Thyroid gland (tissue), 4 donors: ENCODE measurements at places on chromosomes 3 and 15.

DNA sequence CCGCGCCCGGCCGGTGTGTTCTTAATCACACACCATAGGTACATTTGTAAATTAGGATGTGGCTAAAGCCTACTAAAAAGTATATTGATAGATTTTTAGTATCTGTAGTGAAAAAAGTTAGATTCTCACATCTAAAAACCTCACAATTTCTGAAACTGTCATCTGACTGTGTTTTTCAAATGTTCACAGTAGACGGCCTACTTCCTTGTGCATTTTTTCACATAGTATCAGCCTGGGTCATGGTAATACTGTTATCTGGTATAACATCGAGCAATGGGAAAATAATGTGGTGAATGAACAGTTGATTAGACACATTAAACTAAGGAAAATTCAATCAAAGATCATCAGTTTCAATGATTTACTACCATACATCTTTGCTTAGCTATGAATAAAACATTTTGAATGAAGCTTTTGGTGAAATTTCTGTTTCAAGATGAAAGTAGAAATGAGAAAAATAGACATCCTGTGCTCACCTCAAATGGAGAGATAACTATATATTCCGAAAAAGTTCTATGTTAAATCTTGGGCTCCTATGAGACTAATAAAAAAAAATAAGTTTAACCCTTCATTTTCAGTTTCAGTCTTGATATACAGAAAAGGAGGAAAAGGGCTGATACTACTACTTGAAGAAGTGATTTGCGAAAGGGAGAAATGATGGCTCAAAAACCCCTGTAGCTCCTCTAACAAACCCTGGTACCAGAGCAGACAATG lies 262.7 kb downstream of the ZBTB20 start:
- H3K4me3 ChIP-seq = no peak overlapping the region
- H3K36me3 ChIP-seq = no peaks in the 10 kb centered on the region
- H3K4me1 ChIP-seq = peaks cover 17% of the 10 kb centered on the region
- no peaks in the 10 kb centered on the region for H3K27me3 ChIP-seq

GRCh38 chr3:189710620-189711402 lies 79.6 kb downstream of the TP63 start:
- H3K4me1 ChIP-seq = peaks cover 11% of the 10 kb centered on the region
- peak overlapping the region; percentile 29 for H3K27ac ChIP-seq
- no peak overlapping the region for H3K4me3 ChIP-seq
- no peaks in the 10 kb centered on the region for H3K36me3 ChIP-seq

DNA sequence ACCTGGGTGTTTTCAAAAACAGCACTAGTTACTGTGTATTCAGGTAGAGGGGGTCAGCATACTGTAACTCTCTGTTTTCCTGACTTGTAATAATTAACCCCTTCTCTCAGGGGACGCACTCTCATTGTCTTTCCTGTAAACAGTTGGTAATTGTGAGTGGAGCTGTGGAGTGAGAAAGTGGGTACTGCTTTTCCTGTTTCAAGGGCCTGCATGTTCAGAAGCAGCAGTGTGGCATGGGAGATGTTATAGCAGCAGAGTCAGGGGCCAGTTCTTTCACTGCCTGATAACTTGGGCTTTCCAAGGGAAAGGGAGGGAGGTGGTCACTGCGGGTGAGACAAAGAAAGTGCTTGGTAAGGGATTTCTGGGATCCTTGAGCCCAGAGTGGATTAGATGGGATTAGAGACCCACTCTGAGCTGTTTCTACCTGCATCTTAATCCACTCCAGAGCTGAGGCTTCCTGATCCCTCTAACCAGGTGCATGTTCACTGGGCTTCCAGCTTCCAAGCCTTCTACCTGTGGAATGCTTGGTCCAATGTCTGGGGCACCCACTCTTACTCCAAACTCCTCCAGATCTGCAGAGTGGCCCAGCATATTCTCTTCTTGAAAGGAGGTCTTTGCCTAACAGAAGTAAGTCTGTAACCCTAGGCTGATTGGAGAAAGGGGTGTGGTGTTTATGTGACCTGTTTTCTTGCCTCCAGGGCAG lies 105.2 kb downstream of the RPLP1 start:
- H3K4me3 ChIP-seq = no peak overlapping the region
- peaks cover 15% of the 10 kb centered on the region for H3K4me1 ChIP-seq
- no peak for DNase-seq

GRCh38 chr3:10778492-10779292 lies 37.3 kb upstream of the SLC6A11 start:
- H3K4me1 ChIP-seq = peaks cover 7% of the 10 kb centered on the region
- no peak overlapping the region for H3K27ac ChIP-seq
- no peaks in the 10 kb centered on the region for H3K36me3 ChIP-seq

- no peak overlapping the region for H3K4me3 ChIP-seq
- no peaks in the 10 kb centered on the region for H3K36me3 ChIP-seq
- H3K27ac ChIP-seq = no peak overlapping the region
- no peaks in the 10 kb centered on the region for H3K4me1 ChIP-seq
- DNase-seq = no peak
Observed at GRCh38 chr3:158494673-158495072, 76.3 kb upstream of the MLF1 start.

- H3K27ac ChIP-seq = no peak overlapping the region
- no peaks in the 10 kb centered on the region for H3K27me3 ChIP-seq
- DNase-seq = no peak
- no peaks in the 10 kb centered on the region for H3K4me1 ChIP-seq
- H3K36me3 ChIP-seq = no peaks in the 10 kb centered on the region
Observed at GRCh38 chr3:191426311-191426710, 34.7 kb upstream of the PYDC2 start.

DNA sequence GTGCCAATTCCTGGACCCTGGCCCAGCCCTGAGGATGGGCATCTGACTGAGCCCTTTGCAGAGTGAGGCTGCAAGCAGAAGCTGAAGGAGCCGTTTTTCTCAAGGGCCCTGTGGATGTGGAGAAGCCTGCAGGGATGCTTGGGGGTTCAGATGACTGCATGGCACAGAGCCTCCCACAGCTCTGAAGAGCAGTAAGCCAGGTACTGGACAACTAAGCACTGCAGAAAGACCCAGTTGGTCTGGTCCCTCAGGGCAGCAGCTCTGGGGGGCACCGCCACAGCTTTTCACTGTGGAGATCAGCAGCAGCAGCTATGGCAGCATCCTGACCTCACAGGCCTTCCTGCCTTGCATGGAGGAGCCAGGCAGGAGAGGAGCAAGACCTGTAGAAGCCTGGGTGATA lies 67.6 kb downstream of the CRYGS start:
- H3K4me3 ChIP-seq = no peak overlapping the region
- no peak overlapping the region for H3K27ac ChIP-seq
- no peaks in the 10 kb centered on the region for H3K27me3 ChIP-seq
- no peaks in the 10 kb centered on the region for H3K36me3 ChIP-seq

GRCh38 chr15:88680241-88681001 lies 41.6 kb downstream of the ISG20 start:
- no peak overlapping the region for H3K27ac ChIP-seq
- H3K4me3 ChIP-seq = no peak overlapping the region
- H3K36me3 ChIP-seq = no peaks in the 10 kb centered on the region

- H3K36me3 ChIP-seq = no peaks in the 10 kb centered on the region
- H3K4me1 ChIP-seq = peaks cover 20% of the 10 kb centered on the region
- no peaks in the 10 kb centered on the region for H3K27me3 ChIP-seq
- no peak overlapping the region for H3K27ac ChIP-seq
- no peak overlapping the region for H3K4me3 ChIP-seq
Observed at GRCh38 chr15:101124731-101125451, 127.0 kb downstream of the CHSY1 start.

DNA sequence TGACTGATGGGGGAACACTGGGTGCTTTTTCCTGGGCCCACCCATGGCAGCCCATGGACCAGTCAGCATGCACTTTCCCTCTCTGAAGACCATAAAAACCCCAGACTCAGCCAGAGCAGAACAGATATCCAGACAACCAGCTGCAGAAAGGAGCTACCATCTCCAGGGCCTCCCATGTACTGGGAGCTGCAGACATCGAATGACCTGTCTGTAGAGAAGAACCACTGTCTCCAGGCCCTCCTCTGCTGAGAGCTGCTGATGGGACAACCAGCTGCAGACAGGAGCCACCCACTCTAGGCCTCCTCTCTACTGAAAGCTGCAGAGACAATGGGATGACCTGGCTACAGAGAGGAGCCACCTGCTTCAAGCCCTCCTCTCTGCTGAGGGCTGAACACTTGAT lies 66.6 kb downstream of the PROS1 start:
- H3K4me1 ChIP-seq = peaks cover 5% of the 10 kb centered on the region
- DNase-seq = no peak
- no peak overlapping the region for H3K4me3 ChIP-seq
- no peaks in the 10 kb centered on the region for H3K27me3 ChIP-seq
- no peak overlapping the region for H3K27ac ChIP-seq

DNA sequence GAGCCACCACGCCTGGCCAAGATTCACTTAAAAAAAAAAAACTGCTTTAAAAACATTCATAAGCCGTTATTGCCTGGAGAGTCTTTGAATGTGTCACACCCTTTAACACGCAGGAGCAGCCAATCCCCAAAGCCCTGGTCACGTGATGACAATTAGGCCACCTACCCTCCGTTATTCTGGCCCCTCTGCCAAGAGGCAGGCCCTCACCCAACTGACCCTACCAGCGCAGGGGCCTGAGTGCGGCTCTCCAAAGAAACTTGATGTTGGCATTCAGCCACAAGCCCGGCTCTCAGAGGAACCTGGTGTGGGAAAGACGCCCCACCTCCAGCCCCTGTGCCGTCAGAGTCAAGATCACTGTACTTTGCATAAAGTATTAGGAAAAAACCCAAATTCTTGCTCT lies 11.6 kb upstream of the MUC4 start:
- H3K4me1 ChIP-seq = peaks cover 10% of the 10 kb centered on the region
- H3K27me3 ChIP-seq = no peaks in the 10 kb centered on the region
- H3K27ac ChIP-seq = no peak overlapping the region
- DNase-seq = peak; percentile 86
- H3K4me3 ChIP-seq = no peak overlapping the region

- DNase-seq = peak; percentile 2
- peak overlapping the region; percentile 90 for H3K27ac ChIP-seq
- peaks cover 56% of the 10 kb centered on the region for H3K4me1 ChIP-seq
- H3K4me3 ChIP-seq = no peak overlapping the region
- H3K36me3 ChIP-seq = no peaks in the 10 kb centered on the region
Observed at GRCh38 chr3:134313847-134314587, 60.2 kb downstream of the AMOTL2 start.

GRCh38 chr15:33737687-33738601 lies 230.4 kb upstream of the CHRM5 start:
- H3K4me1 ChIP-seq = no peaks in the 10 kb centered on the region
- no peaks in the 10 kb centered on the region for H3K27me3 ChIP-seq
- H3K27ac ChIP-seq = no peak overlapping the region

DNA sequence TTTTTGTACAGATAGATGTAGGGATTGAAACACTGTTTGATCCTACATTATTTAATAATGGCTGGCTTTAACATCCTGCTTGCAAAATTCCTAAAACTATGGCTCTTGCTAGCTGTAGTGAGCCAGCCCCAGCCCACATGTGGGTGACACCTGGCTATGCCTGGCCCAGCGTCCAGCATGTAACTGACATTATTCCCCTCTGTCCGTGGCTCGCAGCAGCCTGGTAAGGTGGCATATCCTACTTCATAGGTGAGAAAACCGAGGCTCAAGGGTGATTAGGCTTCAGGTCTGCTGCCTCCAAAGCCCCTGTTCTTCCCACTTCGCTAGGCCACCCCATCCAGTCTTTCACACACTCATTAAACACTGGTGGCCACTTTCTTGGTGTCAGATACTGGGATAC lies 1.6 kb downstream of the CALML4 start:
- H3K4me1 ChIP-seq = peaks cover 23% of the 10 kb centered on the region
- DNase-seq = no peak
- H3K36me3 ChIP-seq = no peaks in the 10 kb centered on the region
- no peak overlapping the region for H3K27ac ChIP-seq

DNA sequence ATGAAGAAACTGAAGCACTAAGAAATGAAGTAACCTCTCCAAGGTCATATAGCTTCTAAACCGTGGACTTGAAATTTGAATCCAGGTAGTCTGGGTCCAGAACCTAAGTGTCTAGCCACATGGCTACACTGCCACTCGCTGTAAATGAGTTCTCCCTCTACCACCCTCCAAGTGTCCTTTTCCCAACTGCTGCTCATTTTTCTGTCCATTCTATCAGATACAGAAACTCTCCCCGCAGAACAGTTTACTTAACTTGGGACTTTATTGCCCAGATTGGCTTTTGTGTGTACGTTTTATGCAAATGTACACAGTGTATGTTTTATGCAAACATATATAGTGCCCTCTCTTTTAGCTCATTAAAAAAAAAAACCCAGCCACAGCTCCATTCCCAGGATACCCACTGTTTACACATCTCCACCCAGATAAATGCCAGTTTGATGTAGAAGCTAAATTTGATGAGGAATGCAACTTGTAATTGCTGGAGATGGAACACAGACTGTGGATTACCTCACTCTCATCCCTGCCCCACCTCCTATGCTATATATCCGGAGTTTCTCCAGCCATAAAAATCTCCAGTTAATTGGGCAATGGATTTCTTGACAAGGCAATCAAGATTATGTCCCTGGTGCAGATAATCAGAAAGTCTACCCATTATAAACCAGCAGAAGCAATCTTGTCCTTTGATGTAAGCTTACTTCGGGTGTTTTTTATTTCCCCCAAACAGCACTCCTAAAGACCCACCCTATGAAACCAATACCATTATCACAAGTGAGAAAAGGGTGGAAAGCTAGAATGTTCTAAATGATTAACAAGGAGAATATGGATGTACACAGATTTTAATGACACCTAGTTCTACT lies 42.0 kb downstream of the THBS1 start:
- DNase-seq = no peak
- H3K27ac ChIP-seq = no peak overlapping the region
- no peak overlapping the region for H3K4me3 ChIP-seq
- no peaks in the 10 kb centered on the region for H3K36me3 ChIP-seq
- peaks cover 9% of the 10 kb centered on the region for H3K4me1 ChIP-seq

- H3K4me1 ChIP-seq = peaks cover 56% of the 10 kb centered on the region
- H3K36me3 ChIP-seq = no peaks in the 10 kb centered on the region
- H3K27ac ChIP-seq = peak overlapping the region; percentile 98
- H3K4me3 ChIP-seq = no peak overlapping the region
- no peaks in the 10 kb centered on the region for H3K27me3 ChIP-seq
- DNase-seq = no peak
Observed at GRCh38 chr3:44105571-44105970, 136.1 kb upstream of the TOPAZ1 start.

DNA sequence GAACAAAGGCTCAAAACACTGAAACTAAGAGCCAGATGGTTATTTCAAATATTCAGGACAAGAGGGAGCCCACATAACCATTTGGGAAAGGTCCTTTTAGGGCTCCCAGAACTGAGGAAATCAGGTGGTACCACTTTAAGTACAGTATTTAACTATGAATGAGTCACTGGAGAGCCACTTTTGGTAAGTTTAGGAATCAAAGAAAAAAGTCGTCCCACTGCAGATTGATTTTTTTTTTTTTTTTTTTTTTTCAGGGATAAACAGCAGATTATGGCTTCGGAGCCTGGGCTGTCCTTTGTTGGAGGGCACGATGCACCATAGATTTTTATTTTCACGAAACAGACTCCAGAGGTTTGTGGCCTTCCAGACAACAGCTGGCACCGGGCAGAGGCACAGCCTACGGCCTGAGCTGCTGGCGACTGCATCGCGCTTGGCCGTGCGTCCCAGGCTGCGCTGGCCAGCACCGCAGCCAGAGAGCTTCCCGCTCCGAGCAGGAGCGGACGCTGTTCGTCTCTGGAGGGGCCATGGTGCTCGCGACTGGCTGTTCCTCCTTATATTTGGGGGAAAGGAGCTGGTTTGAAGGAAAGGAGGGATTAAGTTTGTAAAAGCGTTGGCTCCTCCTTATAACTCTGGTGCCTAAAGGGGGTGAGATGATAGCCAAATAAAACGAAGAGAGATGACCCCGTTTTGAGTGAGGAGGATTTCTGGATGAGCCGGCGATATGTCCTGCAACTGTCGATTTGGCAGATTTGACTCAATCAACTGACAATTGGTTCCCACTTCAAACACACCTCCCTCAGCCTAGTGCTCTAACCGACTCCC lies 152.9 kb upstream of the GOLIM4 start:
- H3K36me3 ChIP-seq = no peaks in the 10 kb centered on the region
- H3K27ac ChIP-seq = no peak overlapping the region
- peaks cover 5% of the 10 kb centered on the region for H3K4me1 ChIP-seq
- no peak overlapping the region for H3K4me3 ChIP-seq
- peak; percentile 24 for DNase-seq
